ENCODE measurements at places on chromosomes 2 and 18. TPM values are rescaled to one million over a fixed set of nuclear protein-coding genes. Genes with fewer than 3 reads are reported as not detected.

PRKAG3 gene
- not detected for polyA plus RNA-seq

DNA sequence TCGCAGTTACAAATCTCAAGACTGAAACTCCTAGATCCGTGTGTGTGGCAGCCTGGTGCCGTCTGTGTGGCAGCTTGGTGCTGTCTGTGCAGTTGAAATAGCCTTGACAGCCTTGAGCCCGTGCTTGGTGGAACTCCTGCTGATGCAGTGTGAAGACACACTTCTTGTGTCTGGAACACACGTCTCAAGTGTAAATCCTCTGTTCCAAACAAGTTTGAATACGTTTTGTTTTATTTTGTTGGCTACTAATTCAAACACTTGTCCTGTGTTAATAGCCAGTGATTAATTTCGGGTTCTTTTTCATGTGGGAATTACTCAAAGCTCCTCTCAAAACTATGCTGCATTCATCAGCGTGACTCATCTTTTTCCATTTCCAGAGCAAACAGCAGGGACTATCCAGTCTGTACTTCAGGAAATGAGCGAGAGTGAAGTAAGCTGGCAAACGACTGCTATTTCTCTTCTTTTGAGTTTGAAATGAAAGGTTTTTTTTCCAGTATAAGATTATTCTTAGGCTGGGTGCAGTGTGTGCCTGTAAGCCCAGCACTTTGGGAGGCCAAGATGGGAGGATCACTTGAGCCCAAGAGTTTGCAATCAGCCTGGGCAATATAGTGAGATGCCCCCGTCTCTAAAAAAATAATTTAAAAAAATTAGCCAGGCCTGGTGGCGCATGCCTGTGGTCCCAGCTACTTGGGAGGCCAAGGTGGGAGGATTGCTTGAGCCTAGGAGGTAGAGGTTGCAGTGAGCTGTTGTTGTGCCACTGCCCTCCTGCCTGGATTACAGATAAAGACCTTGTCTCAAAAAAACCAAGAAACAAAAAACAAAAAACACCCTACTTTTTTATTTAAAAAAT, 152.9 kb downstream of the SPP2 start:
- no peaks in the 10 kb centered on the region for H3K36me3 ChIP-seq
- peaks cover 8% of the 10 kb centered on the region for H3K4me1 ChIP-seq
- H3K27me3 ChIP-seq, result no peaks in the 10 kb centered on the region
- no peak for DNase-seq

CSRNP3 gene
- polyA plus RNA-seq, result 2.4 TPM

GRCh38 chr2:39227628-39228412, 15.9 kb downstream of the CDKL4 start:
- no peaks in the 10 kb centered on the region for H3K36me3 ChIP-seq
- H3K4me3 ChIP-seq, result no peak overlapping the region
- peaks cover 2% of the 10 kb centered on the region for H3K4me1 ChIP-seq
- DNase-seq, result peak; percentile 81
- no peaks in the 10 kb centered on the region for H3K27me3 ChIP-seq

DNA sequence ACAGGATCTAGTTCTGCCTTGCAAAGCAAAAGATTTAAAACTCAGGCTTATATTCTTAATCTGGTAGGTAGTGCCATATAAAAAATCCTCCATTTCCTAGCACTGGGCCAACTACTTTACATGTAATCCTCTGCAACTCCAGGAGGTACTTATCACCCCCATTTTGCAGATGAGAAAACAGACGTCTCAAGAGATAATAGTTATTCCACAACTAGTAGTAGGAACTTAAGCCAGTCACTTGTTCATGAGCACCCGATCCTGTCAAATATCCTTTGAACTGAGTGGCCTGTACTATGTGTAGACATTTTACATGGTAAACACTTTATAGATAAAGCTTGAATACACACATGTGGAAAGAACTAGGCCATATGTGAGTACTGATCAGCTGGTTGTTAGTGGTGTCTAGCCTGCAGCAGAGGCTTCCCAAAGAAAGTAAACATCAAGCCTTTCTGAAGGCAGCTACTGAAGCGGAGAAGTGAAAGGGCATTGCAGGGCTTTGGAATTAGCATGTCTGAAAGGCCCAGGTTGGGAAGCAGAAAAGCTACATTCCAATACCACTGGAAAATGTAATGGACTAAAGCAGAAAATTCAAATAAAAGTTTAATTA, 48.0 kb downstream of the NAB1 start:
- H3K4me3 ChIP-seq, result no peak overlapping the region
- no peak for DNase-seq
- no peaks in the 10 kb centered on the region for H3K4me1 ChIP-seq
- no peaks in the 10 kb centered on the region for H3K27me3 ChIP-seq

DNA sequence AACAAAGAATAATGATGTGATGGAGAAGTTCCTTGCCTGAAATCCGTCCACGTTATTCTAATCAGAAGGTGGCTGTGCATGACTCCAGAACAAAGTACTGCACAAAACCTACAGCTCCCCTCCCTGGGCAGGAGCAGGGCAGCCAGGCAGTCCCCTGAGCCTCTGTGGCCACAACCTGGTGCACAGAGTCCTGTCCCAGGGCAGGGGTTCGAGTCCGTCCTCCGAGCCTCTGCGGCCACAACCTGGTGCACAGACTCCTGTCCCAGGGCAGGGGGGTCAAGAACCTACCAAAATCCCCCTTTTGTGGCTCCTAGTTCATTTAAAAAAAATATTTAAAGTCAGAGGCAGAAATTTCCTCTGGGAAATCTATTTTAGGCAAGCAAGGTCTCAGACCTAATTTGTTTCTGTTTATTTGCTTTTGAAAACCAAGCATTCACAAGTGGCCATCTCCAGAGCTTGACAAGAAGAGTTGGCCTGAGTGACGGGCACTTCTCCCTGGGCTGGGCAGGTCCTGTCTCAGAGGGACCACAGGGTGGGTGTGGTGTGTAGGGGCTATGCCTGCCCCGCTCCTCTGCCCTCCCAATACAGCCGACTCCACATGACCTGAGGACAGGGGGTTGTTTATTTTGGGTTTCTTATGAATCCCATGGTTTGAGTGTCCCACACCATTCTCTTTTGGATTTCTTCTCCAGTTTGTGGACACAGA, 255.9 kb upstream of the PXDN start:
- H3K27ac ChIP-seq, result no peak overlapping the region
- H3K36me3 ChIP-seq, result no peaks in the 10 kb centered on the region
- DNase-seq, result no peak
- no peaks in the 10 kb centered on the region for H3K27me3 ChIP-seq
- no peaks in the 10 kb centered on the region for H3K4me1 ChIP-seq

GRCh38 chr2:2263196-2263829, 67.8 kb downstream of the MYT1L start:
- H3K36me3 ChIP-seq, result no peaks in the 10 kb centered on the region
- peaks cover 21% of the 10 kb centered on the region for H3K4me1 ChIP-seq
- no peak for DNase-seq
- H3K4me3 ChIP-seq, result no peak overlapping the region

DNA sequence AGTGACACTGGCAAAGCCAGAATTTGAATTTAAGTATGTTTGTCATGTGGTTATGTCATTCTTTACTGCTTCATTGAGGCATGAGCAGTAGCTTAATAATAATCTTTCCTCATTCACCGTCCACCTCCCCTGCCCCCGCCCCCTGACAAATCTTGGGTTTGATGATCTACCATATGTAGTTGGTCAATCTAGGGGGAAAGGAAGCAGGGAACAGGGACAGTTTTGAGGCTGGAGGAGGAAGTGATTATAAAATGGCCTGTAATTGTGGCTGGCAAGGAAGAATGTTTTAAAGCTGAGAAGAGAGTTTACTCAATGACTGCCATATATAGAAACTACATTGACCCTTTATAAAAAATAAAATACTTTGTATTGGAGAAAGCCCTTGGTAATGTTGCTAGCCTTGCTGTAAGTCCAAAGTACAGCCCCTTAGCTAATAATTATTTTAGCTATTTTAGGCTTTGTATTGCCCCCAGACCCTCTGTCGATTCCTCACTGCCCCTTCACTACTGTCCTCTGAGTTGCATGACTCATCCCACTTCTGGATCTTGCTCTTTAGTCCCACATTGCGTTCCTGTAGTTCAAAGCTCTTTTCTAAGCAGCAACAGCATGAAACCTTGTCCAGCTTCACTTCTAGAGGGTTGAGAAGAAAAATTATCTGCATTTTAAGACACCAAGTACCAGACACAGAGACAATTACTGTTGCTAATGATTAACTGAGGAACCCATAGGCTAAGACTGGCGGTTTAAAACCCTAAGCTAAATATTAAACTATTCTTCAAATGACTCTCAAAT, 38.4 kb downstream of the PELI1 start:
- peak overlapping the region; percentile 13 for H3K27ac ChIP-seq
- no peak for DNase-seq
- H3K27me3 ChIP-seq, result no peaks in the 10 kb centered on the region
- peaks cover 16% of the 10 kb centered on the region for H3K4me1 ChIP-seq

GRCh38 chr18:80023173-80023572, 11.1 kb upstream of the RBFA start:
- H3K4me1 ChIP-seq, result no peaks in the 10 kb centered on the region
- no peak overlapping the region for H3K27ac ChIP-seq
- no peaks in the 10 kb centered on the region for H3K27me3 ChIP-seq
- H3K36me3 ChIP-seq, result no peaks in the 10 kb centered on the region
